ENCODE measurements at places on chromosomes 6 and 20. TPM values are rescaled to one million over a fixed set of nuclear protein-coding genes. Genes with fewer than 3 reads are reported as not detected.

Gene MUC22
- total RNA-seq, result not detected

DNA sequence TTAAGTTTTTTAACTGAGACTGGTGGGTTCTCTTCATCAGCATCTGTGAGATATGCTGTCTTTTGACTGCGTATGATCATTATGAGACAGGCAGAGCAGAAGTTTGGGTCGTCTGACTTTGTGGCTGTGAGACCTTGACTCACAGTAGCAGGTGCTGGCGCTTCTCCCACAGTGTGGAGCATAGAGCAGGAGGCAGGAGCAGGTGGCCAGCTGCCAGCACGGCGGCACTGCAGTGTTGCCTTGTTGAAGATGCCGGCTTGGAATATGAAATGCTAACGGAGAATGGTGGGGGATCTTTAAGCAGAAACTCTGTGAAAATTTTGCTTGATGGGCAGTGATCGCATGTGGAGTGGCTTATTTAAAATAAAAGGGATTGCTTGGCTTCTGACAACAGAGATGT is 105.0 kb downstream of the TIAM2 start:
- DNase-seq, result no peak

DNA sequence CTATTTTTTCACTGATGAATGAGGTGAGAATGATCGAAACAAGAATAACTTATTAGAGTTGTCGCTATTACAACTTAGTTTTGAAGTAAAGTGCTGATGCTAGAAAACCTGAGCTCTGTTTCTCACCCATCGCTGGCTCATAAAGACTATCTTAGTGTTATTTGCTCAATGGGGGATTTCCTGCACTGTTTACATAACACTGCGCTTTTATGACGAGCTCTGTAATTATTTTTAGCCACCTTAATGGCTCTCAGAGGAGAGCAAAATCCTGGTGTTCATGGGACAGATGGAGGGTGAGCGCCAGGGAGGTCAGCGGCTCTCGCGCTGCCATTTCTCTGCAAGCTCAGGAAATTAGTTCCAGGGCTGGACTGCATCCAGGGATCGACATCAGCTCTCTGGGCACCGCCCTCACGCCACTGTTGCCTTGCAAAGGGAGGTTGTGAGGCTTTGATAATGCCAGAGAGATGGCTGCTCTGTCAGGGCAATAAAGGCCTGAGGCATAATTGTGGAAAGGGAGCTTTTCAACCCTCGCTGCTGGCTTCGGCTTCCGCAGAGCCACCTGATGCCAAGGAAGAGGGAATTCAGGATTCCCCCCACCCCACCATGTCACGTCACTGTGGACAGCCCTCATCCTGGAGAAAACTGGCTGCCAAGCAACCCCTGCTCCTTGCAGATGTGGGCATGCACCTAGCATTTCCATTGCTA is 72.0 kb downstream of the DACT2 start:
- DNase-seq, result peak; percentile 36

DNA sequence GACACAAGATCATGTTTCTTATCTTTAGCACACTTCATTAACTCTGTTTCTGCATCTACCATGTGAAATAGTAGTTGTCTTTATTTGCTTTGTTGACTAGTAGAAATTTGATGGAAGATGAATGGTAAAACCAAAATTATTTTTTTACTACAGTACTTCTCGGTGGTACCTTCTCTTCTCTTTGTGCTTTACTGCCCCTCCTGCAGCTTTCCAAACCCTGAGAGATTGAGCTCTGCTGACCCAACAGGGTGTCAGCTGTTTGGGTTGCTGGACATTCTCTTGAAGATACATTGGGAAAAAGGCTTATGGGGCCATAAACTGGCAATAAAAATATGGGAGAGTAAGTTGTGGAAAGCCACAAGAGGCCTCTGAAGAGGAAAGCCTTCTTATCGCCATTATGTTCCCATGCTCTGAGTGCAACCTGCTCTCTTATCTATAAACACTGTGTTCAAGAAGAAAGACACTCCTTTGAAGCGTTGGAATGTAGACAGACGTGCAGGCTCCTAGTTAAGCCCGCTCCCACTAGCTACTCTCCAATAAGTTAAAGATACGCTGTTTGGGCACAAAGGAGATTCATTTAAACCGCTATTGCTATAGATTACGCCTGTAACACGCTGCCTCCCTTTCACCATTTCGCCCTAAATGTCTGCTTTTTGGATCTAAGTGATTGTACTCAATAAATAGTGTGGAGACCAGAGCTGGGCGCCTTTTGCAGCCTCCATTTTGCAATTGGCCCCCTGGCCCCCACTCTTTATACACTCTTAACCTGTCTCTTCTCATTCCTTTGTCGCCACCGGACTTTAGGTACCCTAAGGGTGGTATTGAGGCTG is 60.1 kb upstream of the PRSS16 start:
- peak; percentile 12 for DNase-seq

Gene BNIP5
- 0.44 TPM for total RNA-seq

- DNase-seq, result no peak
Observed at GRCh38 chr20:48338717-48339116, 489.1 kb downstream of the PREX1 start.

- DNase-seq, result no peak
Observed at GRCh38 chr20:51373713-51374455, 168.6 kb downstream of the NFATC2 start.

Gene SIRPG
- 2.5 TPM for total RNA-seq

DNA sequence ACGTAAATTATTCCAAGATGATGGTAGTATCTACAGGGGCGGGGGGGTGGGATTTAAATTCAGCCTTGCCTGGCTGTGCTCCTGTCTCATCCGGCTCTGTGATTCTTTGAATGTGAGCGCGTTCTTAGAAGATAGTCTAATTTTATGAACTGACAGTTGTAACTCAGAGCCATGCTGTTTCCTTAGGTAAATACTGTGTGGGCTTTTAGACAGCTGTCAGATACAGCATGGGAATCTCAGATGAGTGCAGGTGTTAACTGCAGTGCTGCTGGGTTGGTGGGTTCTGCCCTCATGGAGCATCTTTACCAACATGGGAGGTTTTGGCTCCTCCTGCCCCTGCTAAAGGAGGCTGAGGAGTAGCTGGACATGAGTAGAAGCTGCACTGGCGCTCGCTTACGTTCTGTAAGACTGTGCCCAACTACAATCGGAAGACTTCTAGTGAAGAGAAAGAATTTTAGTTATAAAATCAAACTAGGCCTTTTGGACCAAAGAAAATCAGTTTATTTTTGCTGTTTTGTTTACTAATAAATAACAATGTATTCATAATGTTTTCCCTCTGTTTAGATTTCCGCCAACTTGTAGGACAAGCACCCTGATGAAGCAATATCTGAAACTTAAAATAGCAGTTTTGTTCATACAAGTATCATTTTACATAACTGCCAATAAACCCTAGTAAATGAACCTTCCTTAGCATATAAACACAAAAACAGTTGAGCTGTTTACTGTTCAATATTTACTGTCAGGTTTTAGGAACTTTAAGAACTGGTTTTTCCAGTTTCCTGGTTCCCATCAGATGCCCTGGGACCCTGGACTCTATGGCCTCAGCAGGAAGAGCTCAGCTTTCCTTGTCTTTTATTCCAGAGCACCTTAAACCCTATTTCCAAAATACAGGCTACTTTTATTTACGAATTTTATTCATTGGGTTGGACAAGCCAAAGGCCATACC is 66.1 kb downstream of the FAM120B start:
- no peak for DNase-seq

Gene BPIFB4
- total RNA-seq, result not detected

GRCh38 chr6:64777941-64778785 is 928.9 kb downstream of the EYS start:
- no peak for DNase-seq

Gene TFAP2C
- total RNA-seq, result 1.4 TPM

GRCh38 chr6:157985378-157986155 is 3.9 kb downstream of the SYNJ2 start:
- no peak for DNase-seq

GRCh38 chr20:59660471-59660870 is 56.1 kb downstream of the PHACTR3 start:
- DNase-seq, result no peak

DNA sequence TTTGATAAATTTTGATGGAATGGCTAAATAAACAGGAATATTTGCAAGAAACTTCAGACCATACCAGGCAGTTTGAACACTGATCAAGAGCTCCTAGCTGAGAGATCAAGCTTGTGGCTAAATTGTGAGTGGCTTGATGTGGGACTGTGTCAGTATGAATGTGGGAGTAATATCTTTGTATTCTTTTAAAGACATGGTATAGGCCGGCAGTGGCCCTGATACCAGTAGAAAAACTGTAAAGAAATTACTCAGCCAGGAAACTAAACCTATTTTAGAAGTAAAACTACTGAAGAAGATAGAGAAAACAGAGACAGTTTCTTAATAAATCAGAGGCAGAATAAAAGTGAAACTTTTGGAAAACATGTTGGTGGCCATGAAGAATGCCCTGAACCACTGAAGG is 608.4 kb upstream of the SYNCRIP start:
- DNase-seq, result no peak

- no peak for DNase-seq
Observed at GRCh38 chr6:158396136-158396535, 83.9 kb downstream of the TULP4 start.

DNA sequence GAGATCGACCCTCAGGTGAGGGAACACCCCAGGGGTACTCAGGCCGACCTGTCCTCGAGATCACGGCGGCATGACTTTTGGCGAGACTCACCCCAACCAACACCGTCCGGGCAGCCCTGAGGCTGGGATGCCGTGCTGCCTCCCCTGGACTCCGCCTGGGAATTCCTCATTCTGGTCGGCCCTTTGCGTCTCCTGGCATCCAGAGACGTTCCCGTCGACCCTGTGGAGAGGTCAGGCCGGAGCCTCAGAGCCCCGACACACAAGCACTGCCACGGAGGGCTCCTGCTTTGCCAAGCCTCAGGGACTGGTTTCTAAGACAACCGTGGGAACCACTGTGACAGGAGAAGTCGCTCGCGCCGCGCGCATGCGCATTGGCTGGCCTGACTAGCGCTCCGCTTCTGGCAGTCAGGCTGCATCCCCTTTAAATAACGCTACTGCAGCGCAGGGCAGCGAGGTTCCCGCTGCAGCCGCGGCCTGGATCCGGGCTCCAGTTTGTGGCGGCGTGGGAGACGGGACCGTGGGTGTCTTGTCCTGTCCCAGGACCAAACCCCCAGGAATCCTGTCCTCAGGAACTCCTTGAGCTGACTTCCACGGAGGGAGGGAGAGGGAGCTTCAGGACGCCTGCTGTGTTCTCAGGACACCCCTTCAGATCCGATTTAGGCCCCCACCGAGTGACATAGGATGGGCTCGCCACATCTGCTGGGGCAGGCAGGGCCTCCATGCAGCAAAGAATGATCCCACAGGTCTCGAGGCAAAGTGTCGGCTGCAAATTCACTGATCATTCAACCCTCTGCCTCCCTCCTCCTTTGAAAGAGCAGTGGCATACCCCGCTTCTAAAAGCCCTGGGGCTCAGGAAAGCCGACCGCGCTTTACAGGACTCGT is 163.2 kb upstream of the ZNF337 start:
- DNase-seq, result peak; percentile 90

- no peak for DNase-seq
Observed at GRCh38 chr6:34384321-34385153, 7.9 kb downstream of the NUDT3 start.

GRCh38 chr6:45038226-45038625 is 289.9 kb upstream of the RUNX2 start:
- DNase-seq, result no peak

DNA sequence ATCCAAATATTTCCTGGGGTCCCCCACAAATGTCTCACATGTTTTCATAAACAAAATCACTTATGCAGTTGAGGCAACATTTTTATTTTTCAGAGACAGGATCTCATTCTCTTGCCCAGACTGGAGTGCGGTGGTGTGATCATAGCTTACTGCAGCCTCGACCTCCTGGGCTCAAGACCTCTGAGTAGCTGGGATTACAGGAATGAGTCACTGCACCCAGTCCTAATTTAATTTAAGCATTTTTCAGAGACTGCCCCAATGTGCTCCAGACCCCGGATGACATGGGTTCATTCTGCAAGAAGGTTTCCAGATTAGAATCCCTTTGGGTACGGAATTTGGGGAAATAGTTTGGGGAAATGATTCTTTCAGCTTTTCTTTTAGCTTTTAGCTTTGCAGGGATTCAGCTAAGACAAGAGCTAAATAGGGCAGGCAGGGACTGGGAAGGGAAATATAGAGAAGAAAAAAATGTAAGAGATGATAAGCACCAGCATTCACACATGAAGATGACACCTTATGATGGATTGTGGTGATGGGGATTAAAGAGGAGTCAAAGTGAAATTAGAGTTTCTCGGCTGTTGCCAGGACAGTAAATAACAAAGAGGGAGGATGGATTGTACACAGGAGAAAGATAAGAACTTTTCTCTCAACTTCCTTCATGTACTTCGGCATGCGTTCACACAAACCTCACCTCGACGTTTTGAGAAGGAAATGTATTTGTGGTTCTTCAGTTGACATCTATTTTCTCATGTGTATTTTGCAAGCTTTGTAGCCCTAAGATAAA is 169.4 kb upstream of the TAB2 start:
- DNase-seq, result no peak

DNA sequence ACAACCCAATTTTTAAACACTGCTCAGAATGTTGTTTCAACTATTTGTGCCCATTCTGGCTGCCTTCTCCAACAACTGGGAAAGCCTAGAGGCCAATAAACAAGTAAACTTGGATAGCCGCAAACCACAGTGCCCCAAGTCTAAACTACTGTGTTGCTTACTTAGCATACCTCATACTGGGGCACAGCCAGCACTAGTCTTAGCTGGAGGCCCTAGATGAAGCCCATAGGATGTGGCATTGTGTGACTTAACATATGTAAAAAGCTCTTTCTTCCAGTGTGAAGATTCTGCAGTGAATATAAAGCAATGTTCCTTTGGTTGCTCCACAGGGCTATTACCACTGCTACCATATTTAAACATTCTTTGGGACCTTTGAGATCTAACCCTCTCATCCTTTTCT is 564.3 kb upstream of the NRSN1 start:
- DNase-seq, result no peak

DNA sequence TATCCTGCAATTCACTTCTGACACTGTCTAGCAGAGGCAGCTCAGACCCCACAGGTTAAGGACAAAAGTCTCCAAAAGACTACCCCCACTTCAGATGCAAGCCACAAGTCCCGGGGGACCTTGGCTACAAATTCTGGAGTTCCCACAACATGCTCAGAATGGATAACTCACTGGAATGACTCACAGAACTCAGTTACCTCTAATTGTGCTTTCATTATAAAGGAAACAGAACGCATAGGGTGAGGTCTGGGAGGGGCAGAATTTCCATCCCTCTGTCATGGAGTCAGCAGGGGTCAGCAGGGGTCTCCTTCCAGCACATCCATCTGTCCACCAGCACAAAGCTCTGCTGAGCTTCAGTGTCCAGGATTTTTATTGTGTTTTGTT is 184.2 kb downstream of the CDH4 start:
- no peak for DNase-seq

Gene AHCY
- total RNA-seq, result 70.3 TPM

- no peak for DNase-seq
Observed at GRCh38 chr6:4291453-4292403, 156.4 kb upstream of the ECI2 start.

DNA sequence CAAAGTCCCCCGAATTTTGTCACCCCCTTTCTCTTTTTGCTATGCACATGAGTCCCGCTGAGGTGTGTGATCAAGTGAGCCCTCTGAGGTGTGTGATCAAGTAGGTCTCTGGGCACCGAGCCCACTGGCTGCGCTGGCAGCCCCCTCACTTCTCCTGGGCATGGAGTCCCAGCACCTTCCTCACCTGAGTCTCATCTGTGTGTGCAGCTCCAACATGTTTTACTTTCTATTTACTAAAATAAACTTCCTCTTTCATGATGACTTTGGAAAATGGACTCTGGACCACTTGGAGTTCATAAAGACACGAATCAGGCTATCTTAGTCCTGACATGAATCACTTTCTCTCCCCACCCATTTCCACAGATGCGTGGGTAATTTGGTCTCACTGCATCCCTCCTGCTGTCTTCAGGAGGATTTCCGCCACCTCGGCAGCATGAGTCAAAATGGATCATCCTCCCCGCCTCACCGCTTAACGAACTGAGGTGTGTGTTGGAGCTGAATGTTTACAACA is 39.8 kb downstream of the PRDM1 start:
- no peak for DNase-seq
